HepG2 (cell line): ENCODE measurements at places on chromosomes 5 and 9. TPM values are rescaled to one million over a fixed set of nuclear protein-coding genes. Genes with fewer than 3 reads are reported as not detected.

DNA sequence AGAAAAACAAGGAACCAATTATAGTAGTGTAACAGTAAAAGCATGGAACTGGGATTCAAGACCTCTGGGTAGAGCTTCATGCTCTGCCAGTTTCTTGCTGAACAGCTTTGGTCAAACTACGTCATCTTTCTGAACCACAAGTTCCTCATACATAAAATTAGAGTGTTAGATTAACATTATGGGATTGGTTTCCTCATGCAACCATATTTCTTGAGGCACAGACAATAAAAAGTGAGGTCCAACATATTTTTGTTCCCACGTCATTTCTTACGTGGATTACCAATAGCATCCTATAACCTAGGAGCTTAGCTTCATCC lies 354.8 kb downstream of the TMEM232 start:
- DNase-seq: no peak

LCN1 gene
- not detected in 2 replicates for polyA plus RNA-seq

GRCh38 chr5:53355316-53355715 lies 125.1 kb upstream of the FST start:
- no peak for DNase-seq

ZNF366 gene
- polyA plus RNA-seq: not detected in 2 replicates

DNA sequence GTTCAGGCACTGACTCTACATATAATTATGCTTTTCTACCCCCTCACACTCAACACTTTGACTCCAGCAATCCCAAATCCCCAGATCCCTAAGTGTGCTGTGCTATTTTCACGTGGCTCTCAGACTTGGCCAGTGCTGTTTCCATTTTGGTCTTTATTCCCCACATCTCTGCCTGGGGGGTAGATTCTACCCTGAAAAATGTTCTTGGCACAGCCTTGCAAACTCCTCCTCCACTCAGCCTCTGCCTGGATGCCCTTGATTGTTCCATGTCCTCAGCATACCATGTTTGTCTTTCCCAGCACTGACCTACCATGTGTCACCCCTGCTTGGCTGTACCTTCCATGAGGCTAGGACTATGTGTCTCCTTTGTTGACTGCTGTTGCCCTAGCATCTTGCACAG lies 43.0 kb downstream of the FXN start:
- DNase-seq: no peak
